ENCODE measurements at places on chromosomes 12 and 14. TPM values are rescaled to one million over a fixed set of nuclear protein-coding genes. Genes with fewer than 3 reads are reported as not detected.

- DNase-seq, result no peak
Observed at GRCh38 chr14:29712601-29713000, 215.0 kb downstream of the PRKD1 start.

DDHD1 gene
- 40.1 TPM for total RNA-seq

- no peak for DNase-seq
Observed at GRCh38 chr14:47596860-47597259, 78.5 kb downstream of the MDGA2 start.

DNA sequence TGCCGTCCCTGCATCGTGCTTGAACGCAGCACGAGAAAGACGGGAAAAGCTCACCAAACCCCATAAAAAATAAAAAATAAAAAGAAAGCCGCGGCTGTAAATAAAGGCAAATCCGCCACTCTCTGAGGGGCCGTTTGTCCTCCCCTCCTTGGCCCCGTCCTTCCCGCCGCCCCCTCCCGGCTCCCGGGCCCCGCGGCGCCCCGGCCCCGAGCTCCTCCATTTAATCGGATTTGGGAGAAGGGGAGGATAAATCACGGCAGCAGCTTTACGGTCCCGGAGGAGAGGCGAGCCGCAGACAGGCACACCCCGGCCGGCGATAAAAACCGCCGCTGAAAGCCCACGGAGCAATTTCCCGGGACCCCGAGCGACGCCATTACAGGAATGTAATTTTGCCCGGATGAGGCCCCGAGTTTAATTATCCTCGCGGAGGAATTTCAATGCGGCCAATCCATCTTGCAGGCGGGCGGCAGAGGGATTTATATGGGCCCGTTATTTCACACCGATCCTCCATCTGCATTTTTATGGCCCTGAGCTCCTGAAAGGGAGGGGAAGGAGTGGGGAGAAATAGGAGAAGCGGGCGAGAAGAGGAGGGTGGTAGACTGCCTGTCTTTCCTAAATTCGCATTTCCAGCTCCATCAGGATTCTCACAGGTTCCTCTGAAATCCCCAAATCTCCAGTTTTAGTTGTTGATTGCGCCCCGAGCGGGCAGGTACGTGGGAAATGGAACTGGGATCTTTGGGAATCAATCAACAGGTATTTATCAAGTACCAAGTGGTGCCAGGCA is 1.3 kb upstream of the ATP5MC2 start:
- no peak for DNase-seq

Measured in GM12878 (cell line).